ENCODE measurements at places on chromosomes 6 and 20. TPM values are rescaled to one million over a fixed set of nuclear protein-coding genes. Genes with fewer than 3 reads are reported as not detected.

Gene TMEM200A
- total RNA-seq = 0.08 TPM

Gene VWA7
- total RNA-seq = 2.0 TPM

Gene ADGRF5
- not detected for total RNA-seq

Gene CYP39A1
- total RNA-seq = 0.09 TPM

Gene COL19A1
- not detected for total RNA-seq

Gene RBM39
- total RNA-seq = 198 TPM

Gene POPDC3
- 31.2 TPM for total RNA-seq

Gene ENPP3
- not detected for total RNA-seq

Gene BPI
- not detected for total RNA-seq

Gene CD109
- 29.5 TPM for total RNA-seq

Gene TP53RK
- 13.7 TPM for total RNA-seq

Gene SLC12A5
- 17.7 TPM for total RNA-seq

Gene PRRT1
- total RNA-seq = 0.95 TPM

Gene KIAA1755
- total RNA-seq = 0.12 TPM

Gene ANKRD66
- not detected for total RNA-seq

Gene HTR1B
- total RNA-seq = 0.07 TPM

Gene KCNK16
- total RNA-seq = not detected

Gene MUCL3
- total RNA-seq = not detected

Gene RAET1E
- 3.2 TPM for total RNA-seq

Gene KLHDC3
- total RNA-seq = 29.8 TPM

Gene PARD6B
- total RNA-seq = 3.1 TPM

Gene TNFRSF21
- total RNA-seq = 30.0 TPM

Gene CD93
- total RNA-seq = not detected

Gene SSTR4
- not detected for total RNA-seq

Gene MLN
- not detected for total RNA-seq

Gene MEI4
- total RNA-seq = not detected

Gene BPIFB1
- total RNA-seq = 0.12 TPM

Gene TUBB
- 1,021 TPM for total RNA-seq

Gene UNC93A
- total RNA-seq = not detected

Gene TUBB1
- not detected for total RNA-seq

Gene AKAP12
- 117 TPM for total RNA-seq

Gene C6orf52
- total RNA-seq = 1.7 TPM

Gene C20orf141
- total RNA-seq = 0.60 TPM

Gene BANF2
- not detected for total RNA-seq

Gene NMBR
- not detected for total RNA-seq

Gene OR2H1
- total RNA-seq = not detected

Gene ZC2HC1B
- not detected for total RNA-seq

Gene CUL9
- 10.4 TPM for total RNA-seq

Gene SCUBE3
- 0.05 TPM for total RNA-seq

Gene SNRNP48
- total RNA-seq = 12.2 TPM

Gene ASIP
- total RNA-seq = not detected

Gene TUBB2B
- total RNA-seq = 13.8 TPM

Gene EYS
- 0.05 TPM for total RNA-seq

Gene HCRTR2
- total RNA-seq = not detected

Gene PPP1R3G
- total RNA-seq = 1.7 TPM

Gene AIG1
- 25.3 TPM for total RNA-seq

Gene SLC22A3
- total RNA-seq = 46.7 TPM

Gene MAP3K5
- 3.7 TPM for total RNA-seq
